ENCODE measurements at places on chromosomes 13 and 19. TPM values are rescaled to one million over a fixed set of nuclear protein-coding genes. Genes with fewer than 3 reads are reported as not detected.

The LYPD3 gene
- total RNA-seq, result 1.0 TPM

DNA sequence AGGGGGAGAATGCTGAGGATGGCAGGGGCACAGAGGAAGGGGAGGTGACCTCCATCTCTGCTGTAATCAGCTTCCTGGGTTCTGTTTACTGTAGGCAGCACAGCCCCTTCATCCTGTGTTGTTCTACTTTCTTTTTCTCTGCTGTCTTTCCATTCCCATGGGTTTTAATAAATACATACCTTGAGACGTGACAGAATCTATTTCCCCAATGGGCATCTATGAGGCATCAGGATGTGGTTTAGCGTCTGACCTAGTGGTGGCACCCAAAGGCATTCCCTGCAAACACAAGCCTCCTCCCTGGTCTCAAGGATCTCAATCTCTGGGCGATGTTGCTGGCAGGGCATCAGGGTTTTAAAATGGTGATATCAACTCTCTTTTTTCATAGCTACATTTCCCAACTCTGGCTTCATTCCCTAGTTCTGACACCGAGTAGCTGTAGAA lies 60.8 kb downstream of the ALOX5AP start:
- DNase-seq, result peak; percentile 33
- H3K36me3 ChIP-seq, result no peaks in the 10 kb centered on the region
- H3K4me1 ChIP-seq, result peaks cover 36% of the 10 kb centered on the region
- no peaks in the 10 kb centered on the region for H3K27me3 ChIP-seq

DNA sequence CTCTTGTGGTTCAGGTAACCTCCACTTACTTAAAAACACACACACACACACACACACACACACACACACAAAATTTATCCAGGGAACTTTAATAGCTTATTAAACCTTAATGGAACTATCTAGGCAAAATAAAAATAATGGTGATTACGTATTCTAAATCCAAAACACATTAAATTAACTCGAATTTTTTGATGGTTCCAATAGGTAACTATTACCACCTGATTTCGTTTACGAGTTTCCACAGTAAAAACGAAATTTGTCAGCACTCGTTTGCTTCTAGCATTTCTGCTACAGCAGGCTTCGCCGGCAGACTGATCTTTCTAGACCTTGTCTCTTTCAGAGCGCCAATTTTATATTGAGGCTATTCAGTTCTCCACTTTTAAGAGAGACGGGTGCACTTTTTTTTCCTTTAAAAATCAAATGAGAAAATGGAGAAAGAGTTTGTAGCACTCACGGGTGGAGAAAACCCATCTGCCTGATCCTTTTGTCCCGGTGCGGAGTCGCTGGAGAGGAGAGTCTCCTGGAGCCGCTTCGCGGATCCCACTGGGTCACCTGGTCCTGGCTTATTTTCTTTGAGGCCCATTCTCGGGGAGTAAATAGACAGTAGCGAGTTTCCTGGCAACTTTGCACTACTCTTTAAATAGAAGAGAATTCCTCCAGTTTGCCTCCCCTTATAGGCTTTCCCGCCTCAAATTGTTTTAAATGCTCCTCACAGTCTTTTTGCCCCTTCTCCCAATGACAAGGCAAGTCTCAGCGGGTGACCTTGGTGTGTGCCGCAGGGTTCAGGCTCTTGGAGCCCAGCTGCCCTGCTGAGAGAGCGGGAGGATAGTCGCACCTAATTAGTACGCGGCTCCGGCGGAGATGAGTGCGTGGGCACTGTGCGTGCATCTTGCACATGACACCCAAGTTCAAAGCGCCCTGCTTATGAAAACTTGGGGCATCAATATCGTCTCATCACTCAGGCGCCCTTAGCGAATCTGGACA lies 117.0 kb downstream of the KCNRG start:
- peak overlapping the region; percentile 3 for H3K4me3 ChIP-seq
- H3K27ac ChIP-seq, result peak overlapping the region; percentile 25
- DNase-seq, result no peak

GRCh38 chr13:28001837-28002473 lies 13.5 kb upstream of the URAD start:
- DNase-seq, result no peak
- no peaks in the 10 kb centered on the region for H3K27me3 ChIP-seq
- no peak overlapping the region for H3K4me3 ChIP-seq
- H3K4me1 ChIP-seq, result no peaks in the 10 kb centered on the region
- no peaks in the 10 kb centered on the region for H3K36me3 ChIP-seq
- no peak overlapping the region for H3K27ac ChIP-seq

DNA sequence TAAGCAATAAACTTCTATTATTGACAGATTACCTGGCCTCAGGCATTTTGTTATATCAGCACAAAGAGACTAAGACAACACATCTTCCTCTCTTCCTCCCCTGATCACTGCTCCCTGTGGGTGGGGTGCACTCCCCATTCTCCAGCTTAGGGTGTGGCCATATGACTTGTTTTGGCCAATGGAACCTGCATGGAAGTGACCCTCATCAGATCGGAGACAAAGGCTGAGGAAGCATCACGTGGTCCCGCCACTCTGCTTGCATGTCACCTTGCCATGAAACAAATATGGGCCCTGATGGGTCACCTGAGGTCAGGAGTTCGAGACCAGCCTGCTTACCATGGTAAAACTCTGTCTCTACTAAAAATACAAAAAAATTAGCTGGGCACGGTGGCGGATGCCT lies 13.7 kb upstream of the CCL25 start:
- no peaks in the 10 kb centered on the region for H3K36me3 ChIP-seq
- no peak overlapping the region for H3K27ac ChIP-seq
- DNase-seq, result no peak
- H3K27me3 ChIP-seq, result peaks cover 7% of the 10 kb centered on the region
- no peak overlapping the region for H3K4me3 ChIP-seq

DNA sequence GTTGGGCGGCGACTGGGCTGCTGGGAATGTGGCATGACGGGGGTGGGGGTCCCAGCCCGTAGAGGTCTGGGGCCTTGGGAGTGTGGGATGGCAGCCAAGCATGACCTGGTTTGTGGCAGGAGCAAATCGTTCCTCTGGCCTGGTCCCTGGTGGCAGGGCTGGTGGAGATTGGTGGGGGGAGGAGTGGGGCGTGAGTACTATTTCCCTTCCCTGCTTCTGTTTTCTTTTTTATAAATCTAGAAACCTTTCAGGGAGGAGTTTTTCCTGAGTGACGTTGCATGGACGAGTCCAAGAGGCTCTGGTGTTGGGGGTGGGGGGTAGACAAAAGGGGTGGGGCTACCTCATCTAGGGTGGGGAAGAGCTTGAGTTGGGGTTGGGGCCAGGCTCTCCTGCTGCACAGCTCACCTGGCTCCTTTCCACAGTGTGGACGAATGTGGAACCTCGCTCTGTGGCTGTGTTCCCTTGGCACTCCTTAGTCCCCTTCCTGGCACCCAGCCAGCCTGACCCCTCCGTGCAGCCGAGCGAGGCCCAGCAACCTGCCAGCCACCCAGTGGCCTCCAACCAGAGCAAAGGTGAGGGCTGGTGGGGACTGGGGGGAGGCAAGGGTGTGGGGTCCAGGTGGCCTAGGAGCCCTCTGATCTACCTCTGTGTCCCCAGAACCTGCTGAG lies 15.4 kb upstream of the PRR19 start:
- no peak for DNase-seq
- H3K27ac ChIP-seq, result peak overlapping the region; percentile 44
- no peaks in the 10 kb centered on the region for H3K27me3 ChIP-seq
- peaks cover 20% of the 10 kb centered on the region for H3K4me1 ChIP-seq

GRCh38 chr13:114059946-114060860 lies 72.2 kb downstream of the RASA3 start:
- peaks cover 37% of the 10 kb centered on the region for H3K4me1 ChIP-seq
- DNase-seq, result no peak
- H3K36me3 ChIP-seq, result peaks cover 56% of the 10 kb centered on the region
- H3K4me3 ChIP-seq, result no peak overlapping the region
- H3K27me3 ChIP-seq, result no peaks in the 10 kb centered on the region
- H3K27ac ChIP-seq, result peak overlapping the region; percentile 1

The TMEM59L gene
- total RNA-seq, result not detected

DNA sequence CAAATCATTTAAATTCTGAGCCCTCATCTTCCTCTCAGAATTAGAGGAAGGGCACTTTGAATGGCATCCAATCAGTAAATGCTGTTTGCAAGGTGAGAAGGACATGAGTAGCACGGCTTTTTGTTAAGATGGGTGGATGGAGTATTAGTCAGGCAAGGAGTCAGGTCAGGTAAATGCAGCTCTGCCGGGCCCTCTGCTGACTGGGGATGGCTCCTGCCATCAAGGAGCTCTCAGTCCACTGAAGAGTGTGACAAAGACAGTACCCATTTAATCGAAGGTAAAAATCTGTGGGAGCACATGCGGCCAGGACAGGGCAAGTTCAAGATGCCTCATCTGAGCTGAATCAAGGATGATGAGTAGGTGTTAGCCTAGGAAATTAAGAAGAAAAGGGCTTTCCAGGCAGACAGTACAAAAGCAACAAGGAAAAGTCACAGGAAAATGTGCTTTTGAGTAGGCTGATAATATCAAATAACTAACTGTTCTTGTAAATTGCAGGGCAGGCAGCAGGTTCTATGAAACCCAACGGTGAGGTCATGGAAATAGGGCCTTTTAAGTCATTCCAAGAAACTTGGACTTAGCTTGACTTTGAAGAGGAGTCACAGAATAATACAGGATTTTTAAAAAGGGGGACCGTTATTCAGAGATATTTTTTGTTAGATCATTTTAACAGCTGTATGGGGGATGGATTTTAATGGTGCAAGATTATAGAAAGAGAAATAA lies 670.5 kb upstream of the ARGLU1 start:
- H3K27ac ChIP-seq, result no peak overlapping the region
- H3K4me1 ChIP-seq, result no peaks in the 10 kb centered on the region
- no peak for DNase-seq
- no peak overlapping the region for H3K4me3 ChIP-seq
- H3K27me3 ChIP-seq, result no peaks in the 10 kb centered on the region

- H3K4me3 ChIP-seq, result no peak overlapping the region
- no peak for DNase-seq
- H3K27ac ChIP-seq, result no peak overlapping the region
Measured at GRCh38 chr13:31051999-31052398, 109.7 kb downstream of the HSPH1 start.

DNA sequence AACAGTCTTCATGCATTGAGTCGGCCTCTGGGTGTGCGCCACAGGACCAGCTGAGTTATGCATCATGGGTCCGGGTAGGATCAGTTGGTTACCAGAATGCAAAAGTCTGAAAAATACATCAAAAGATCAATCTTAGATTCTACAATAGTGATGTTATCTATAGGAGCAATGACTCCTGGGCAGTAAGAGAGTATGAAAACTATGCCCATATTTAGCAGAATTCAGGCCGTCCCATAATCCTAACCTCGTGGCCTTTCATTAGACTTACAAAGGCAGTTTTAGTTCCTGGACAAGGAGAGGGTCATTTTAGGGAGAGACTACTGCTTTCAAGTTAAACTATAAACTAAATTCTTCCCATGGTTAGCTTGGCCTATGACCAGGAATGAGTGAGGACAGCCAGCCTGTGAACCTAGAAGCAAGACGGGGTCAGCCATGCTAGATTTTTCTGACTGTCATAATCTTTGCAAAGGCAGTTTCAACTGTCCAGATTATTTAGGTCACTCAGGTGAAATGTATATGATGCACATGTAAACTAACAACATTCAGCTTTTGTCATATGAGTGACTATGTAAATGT lies 11.8 kb upstream of the CDADC1 start:
- H3K4me3 ChIP-seq, result no peak overlapping the region
- no peak for DNase-seq
- peaks cover 3% of the 10 kb centered on the region for H3K27me3 ChIP-seq
- no peak overlapping the region for H3K27ac ChIP-seq
- no peaks in the 10 kb centered on the region for H3K36me3 ChIP-seq
- H3K4me1 ChIP-seq, result peaks cover 2% of the 10 kb centered on the region

- H3K27ac ChIP-seq, result no peak overlapping the region
- H3K36me3 ChIP-seq, result peaks cover 12% of the 10 kb centered on the region
- H3K27me3 ChIP-seq, result no peaks in the 10 kb centered on the region
- peaks cover 23% of the 10 kb centered on the region for H3K4me1 ChIP-seq
- no peak overlapping the region for H3K4me3 ChIP-seq
Measured at GRCh38 chr19:1217366-1217765, 11.8 kb downstream of the STK11 start.

DNA sequence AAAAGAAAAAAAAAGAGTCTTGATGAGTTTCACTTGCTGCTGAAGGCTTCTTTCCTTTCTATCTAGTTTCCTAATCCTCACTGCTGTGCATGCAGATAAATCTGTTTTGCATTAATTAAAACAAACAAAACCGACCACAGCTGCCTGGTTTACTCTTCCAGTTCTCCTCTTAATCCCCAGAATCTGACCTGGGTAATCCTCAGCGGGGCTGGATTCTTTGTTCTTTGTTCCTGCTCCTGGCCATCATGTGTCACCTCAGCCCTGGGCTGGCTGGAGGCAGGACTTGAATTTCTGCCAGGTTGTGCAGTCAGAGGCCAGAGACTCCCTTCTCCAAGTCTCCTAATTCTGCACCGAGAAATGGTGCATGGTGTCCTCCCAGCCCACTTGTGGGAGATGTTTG lies 52.2 kb upstream of the CYP4F8 start:
- DNase-seq, result no peak
- no peak overlapping the region for H3K4me3 ChIP-seq
- H3K36me3 ChIP-seq, result no peaks in the 10 kb centered on the region
- peaks cover 17% of the 10 kb centered on the region for H3K27me3 ChIP-seq
- peak overlapping the region; percentile 18 for H3K27ac ChIP-seq
- no peaks in the 10 kb centered on the region for H3K4me1 ChIP-seq

The C19orf85 gene
- not detected for total RNA-seq

GRCh38 chr19:6023936-6024335 lies 46.0 kb upstream of the RANBP3 start:
- no peaks in the 10 kb centered on the region for H3K27me3 ChIP-seq

DNA sequence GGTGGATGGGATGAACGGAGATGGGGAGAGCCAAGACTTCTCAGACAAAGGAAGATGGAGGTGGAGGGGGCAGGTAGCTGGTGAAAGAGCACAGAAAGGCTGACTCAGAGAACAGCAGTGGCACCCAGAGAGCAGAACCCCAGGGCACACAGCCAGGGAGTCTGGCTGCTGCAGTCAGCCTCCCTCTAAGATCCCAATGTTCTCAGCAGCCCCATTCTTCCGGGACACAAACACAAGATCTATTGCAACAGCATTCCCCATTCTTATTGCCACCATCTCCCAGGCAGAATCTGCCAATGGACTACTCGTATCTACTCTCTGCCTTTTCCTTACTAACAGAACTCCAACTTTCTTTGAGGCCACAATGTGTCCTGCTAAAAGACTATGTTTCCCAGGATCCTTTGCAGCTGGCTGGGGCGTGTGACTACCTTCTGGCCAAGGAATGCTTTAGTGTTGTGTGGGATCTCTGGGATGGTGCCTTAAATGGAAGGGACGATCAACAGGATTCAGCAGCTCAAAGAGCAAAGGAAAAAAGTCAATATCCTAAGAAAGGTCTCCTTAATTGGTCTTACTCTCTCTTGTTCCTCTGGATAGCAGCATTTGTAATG lies 7.5 kb downstream of the THAP8 start:
- peaks cover 7% of the 10 kb centered on the region for H3K36me3 ChIP-seq
- H3K4me1 ChIP-seq, result peaks cover 7% of the 10 kb centered on the region
- H3K27me3 ChIP-seq, result no peaks in the 10 kb centered on the region
- no peak overlapping the region for H3K27ac ChIP-seq
- no peak overlapping the region for H3K4me3 ChIP-seq

The OR4F17 gene
- not detected for total RNA-seq

- H3K27me3 ChIP-seq, result no peaks in the 10 kb centered on the region
- no peak overlapping the region for H3K4me3 ChIP-seq
- no peak for DNase-seq
- peaks cover 32% of the 10 kb centered on the region for H3K4me1 ChIP-seq
Measured at GRCh38 chr19:19578252-19578651, 40.2 kb downstream of the CILP2 start.

All from activated CD4-positive, alpha-beta memory T cell treated with anti-CD3 and anti-CD28 coated beads, Interleukin-2, amount 10 ng/mL, durations not matched to agents 7 days and 5 days (primary cell).